NCI-H2081 treated with DMSO at 0.1 percent for 48 hours (cell line): ENCODE measurements at places on chromosomes 3 and 15.

DNA sequence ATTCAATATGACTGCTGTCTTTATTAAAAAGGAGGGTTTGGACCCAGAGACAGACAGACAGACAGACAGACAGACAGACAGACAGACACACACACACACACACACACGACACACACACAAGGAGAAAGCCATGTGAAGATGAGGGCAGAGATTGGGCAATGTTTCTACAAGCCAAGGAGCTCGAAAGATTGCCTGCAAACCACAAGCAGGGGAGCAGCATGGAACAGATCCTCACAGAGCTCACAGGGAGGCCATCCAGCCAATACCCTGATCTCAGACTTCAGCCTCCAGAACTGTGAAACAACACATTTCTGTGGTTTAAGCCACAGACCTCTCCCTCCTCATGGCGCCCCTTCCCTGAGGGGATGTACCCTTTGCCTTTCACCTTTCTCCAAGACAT, 35.8 kb upstream of the ABHD2 start:
- no peak for DNase-seq

DNA sequence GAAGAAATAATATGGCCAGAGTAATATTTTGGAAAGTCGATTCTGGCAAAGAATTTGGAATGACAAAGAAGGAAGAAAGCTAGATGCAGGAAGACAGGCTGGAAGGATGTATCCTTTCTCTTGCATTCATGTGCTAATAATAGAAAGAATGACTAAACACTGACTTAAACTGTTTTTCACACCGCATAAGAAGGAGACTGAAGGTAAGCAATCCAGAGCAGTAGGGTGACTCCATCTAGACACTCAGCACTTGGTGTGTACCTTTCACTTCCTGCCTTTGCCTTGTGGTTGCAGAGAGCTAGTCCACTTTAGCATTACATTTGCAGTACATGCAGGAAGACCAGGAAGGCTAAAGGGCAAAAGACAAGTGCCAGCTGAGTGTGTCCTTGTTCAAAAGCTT, 234.6 kb downstream of the RBMS3 start:
- DNase-seq: no peak

DNA sequence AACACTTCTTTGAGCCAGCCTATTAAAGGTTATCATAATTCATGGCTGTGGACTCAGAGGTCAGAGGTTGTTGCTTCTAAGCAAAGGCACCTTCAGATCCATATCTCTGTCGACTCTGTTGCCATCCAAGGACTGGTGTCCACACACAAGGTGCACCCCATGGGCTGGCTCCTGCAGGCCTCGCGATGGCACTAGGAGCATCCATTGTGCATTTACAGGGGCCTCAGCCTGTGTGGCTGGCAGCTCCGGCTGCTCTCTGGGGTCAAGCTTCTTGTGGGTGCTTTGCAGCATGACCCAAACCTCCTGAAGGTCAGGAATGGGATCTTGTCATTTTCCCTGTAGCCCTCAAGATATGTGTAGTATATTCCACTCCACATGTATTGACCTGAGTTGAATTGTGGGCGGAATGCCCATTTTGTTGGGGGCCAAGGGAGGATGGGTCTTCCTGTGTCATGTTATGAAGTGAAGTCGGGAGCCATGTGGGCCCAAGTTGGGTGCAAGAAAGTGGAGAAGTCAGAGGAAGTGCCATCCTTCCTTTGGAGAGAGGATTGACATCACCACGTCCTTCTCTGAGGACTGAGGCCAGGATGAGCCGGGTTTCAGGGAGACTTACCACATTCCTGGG, 43.9 kb downstream of the CHDH start:
- DNase-seq: no peak

DNA sequence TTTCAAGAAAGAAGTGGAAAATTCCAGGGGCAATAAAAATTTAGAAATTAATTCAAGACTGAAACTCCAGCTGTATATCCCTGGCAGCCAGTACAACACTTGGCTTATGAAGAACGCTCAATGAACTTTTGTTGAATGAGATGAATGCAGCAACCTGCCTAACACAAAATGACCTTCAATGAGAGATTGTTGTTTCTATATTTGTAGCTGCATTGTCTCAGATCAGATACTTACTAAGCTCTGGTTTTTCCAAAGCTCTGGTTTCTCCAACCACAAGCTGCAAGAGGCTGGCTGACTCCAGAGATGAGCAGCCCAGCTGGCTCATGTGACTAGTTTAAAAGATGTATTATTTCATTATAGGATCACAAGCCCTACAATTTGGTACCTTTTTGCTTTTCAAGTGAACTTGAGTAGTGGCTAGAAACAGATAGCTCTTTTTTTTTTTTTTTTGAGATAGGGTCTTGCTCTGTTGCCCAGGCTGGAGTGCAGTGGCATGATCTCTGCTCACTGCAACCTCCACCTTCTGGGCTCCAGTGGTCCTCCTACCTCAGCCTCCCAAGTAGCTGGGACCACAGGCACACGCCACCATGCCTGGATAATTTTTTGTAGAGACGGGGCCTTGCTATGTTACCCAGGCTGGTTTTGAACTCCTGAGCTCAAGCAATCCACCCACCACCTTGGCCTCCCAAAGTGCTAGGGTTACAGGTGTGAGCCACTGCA, 57.4 kb downstream of the UMPS start:
- DNase-seq: no peak

DNA sequence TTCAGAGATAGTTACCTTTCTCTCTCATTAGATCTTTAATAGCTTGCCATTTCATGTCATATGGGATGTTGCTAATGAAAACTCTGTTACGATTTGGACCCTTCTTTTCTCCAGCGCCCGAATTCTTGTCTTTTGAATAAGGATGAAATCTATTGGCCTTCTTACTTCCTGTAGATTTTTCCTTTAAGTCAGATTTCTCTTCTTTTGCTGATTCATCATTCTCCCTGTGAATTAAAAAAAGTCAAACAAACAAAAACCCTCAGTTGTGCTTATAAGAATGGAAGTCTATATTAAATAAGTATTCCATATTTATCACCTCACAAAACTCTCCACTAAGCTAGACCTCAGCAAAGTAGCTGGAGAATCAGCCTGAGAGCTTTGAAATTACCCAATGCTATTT, 9.5 kb downstream of the MYEF2 start:
- no peak for DNase-seq

- DNase-seq: no peak
Measured at GRCh38 chr15:75620058-75620820, 5.3 kb downstream of the SNUPN start.

DNA sequence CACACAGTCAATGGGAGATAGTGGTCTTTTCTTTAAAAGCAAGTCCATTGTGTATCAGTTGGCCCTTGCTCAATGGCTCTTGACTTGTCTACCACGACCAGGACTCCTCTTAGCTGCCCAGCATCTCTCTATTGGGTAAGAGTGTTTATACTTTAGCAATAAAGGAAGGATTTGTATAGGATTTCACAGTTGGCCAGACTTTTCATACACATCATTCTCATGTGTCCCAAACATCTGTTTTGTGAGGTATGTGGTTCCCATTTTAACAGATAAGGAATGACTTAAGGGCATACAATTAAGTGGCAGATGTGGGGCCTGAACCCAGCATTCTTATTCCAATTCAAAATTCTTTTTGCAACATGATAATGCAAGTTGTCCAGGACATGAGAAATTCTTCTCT, 191.5 kb downstream of the CHST2 start:
- no peak for DNase-seq

DNA sequence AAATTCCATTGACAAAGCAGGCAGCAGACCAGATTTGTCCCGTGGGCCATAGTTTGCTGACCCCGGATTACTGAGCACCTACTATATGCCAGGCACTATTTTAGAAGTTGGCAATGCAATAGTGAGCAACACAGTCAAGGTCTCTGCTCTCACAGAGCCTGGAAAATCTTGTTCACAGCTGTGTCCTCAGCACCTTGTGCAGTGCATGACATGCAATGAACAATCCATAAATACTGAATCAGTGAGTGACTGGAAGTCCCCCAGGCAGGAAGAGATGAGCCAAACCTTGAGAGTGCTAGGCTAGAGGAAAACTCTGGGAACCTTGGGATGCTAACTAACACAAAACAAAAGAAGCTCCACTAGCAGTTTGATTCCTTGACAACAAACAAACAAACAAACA, 14.4 kb downstream of the TM4SF1 start:
- no peak for DNase-seq

DNA sequence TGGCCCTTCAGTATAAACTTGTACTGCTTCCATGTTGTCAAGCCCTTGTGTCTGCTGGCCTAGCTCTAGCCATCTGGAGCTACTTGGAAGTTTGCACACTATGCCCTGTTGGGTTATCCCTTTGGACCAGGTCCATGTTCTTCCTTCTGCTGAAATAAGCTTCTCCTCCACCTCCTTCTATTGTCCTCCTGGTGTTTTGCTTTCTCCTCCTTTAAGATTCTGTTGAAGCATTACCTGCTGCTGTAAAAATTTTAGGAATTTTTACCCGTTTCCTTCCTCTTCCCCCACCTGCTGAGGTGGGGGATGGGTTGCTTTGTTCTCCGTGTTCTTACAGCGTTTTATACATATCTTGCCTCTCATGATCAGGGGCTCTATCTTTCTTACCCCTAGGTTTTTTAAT, 51.7 kb downstream of the SH3GL3 start:
- DNase-seq: no peak

GRCh38 chr3:72982609-72983366, 13.8 kb upstream of the PPP4R2 start:
- no peak for DNase-seq

- DNase-seq: no peak
Measured at GRCh38 chr15:90868261-90868689, at the start of gene FURIN. Gene FURIN, plus strand, starts transcription at chr15:90868588. Its CDS starts 7,153 bp downstream, at chr15:90875741.

DNA sequence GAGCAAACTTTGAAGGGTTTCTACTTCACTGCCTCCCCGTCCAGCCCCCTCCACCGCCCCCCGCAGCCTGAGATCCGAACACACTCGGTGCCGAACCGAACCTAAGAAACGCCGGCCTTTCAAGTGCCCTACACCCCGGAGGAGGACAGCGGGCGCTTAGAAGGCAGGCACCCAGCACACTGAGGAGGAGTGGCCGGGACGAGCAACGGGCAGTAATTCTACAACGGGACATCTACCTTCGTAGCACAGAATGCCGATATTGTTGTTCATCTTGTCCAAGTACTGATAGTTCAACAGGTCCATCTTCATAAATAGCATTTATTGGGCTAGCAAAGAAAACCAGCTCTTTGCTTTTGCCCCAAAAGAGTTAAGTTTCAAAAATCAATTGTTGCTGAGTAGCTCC, 513 bp downstream of the VGLL4 start:
- DNase-seq: no peak

DNA sequence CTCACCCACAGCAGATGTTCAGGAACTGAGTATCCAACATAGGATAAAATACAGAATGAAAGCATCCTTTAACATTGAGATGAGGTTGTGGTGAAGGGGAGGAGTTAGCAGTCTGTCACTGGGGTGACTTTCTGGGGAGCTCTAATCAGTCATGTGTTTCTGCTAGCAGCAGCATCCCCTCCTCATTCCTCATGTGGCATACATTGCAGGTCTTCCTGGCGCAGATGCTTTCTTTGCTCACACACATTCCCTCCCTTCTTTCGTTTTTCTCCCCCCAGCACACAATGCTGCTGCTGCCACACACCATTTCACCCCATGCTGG, 135.0 kb downstream of the CACNA1D start:
- DNase-seq: no peak

GRCh38 chr3:177491296-177492032, 294.2 kb upstream of the TBL1XR1 start:
- no peak for DNase-seq

GRCh38 chr3:188431553-188431952, 277.6 kb downstream of the LPP start:
- DNase-seq: no peak

- DNase-seq: no peak
Measured at GRCh38 chr15:42121021-42121420, 26.7 kb upstream of the PLA2G4D start.

DNA sequence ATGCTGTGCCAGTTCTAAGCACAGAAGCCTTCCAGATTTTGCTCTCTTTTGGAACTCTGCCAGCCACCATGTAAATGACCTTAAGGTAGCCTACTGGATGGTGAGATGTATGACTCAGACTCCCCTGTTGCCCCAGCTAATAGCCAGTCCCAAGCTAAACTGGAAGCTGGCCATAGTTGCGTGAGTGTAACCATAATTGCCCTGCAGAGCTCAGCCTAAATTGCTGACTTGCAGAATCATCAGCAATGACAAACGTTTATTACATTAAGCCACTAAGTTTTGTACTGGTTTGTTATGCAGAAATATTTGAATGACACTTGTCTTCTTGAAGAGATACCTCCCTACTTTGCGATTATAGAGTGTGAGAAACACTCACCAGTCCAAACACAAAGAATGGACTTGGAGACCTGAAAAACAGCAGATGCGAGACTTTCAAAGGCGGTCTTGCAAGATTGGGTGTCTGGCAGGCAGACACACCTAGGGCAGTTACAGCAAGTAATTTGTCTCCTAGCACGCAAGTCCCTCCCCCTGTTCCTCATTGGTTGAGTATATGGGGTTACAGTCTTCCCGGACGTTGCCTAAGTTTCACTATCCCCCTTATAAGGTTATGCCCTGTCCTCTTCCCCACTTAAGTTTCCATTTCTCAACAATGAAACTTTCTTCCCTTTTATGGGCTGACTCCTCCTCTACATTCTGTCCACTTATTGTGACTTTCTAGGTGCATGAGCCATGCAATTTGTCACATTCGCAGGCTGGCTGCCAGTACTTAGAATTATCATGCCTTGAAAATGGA, 83.6 kb upstream of the XCR1 start:
- peak; percentile 10 for DNase-seq

- no peak for DNase-seq
Measured at GRCh38 chr3:49868862-49869466, 742 bp downstream of the CAMKV start.

DNA sequence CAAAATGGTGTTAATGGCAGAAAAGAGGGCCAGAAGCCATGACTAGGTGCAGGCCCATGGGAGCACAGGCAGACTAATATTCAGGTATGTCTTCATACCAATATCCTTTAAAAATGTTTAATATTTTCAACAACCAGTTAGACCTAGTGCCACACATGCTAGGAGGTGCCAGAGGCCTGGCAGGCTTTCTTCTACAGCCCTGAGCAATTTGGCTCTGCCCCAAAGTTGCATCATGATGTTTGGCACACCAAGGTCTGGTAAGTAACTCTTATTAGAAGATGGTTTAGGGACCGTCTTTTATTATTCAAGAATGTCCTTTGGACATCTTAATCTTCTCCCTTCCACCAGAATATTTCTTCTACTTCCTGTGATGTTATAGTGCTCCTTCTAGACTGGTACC, 34.8 kb downstream of the MITF start:
- no peak for DNase-seq
